ENCODE measurements at places on chromosomes 12 and 14. TPM values are rescaled to one million over a fixed set of nuclear protein-coding genes. Genes with fewer than 3 reads are reported as not detected.

The RHEBL1 gene
- total RNA-seq, result 6.0 TPM

The DDN gene
- 0.25 TPM for total RNA-seq

GRCh38 chr14:21184254-21184653, 28.4 kb upstream of the OR5AU1 start:
- DNase-seq, result no peak

- DNase-seq, result peak; percentile 73
Observed at GRCh38 chr14:82642425-82642824, 1108.8 kb upstream of the SEL1L start.

DNA sequence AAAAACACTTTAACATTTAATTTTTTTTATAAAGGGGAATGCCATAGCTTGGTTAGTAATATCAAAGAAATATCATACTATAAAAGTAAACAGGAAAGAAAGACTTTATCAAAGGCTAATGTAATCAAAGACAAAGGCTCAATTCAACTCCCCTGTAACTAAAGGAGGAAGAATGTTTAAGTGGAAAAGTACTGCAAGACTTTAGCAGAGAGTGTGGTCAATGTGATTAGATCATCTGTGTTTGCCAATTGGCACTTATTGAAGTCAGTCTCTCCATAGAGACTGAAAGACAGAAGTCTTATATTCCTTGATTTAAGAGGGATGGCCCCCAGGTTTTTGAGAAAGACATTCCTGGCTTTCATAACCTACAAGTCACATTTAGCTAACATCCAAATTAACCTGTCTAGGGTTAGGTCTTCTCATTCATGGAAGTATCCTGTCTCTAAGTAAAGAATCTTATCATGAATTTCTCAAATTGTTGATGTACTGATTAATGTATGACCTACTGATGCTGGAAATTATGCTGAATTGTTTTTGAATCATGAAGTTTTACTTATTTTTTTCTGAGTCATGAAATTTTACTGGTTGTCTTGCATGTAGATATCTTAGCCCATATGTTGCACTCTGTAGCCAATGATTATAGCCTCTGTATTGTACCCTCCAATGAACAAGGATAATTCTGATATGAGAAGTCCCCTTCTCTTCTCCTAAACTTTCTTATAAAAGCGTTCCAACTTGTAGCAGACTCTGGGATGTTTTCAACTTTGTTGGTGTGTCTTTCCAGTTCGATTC, 65.4 kb downstream of the ATXN7L3B start:
- DNase-seq, result no peak

Data from neural progenitor cell (in vitro differentiated cells).